Uterus (tissue), 4 donors: ENCODE measurements at places on chromosomes 11 and 22. TPM values are rescaled to one million over a fixed set of nuclear protein-coding genes. Genes with fewer than 3 reads are reported as not detected.

- H3K4me3 ChIP-seq: no peak overlapping the region
- H3K27me3 ChIP-seq: no peaks in the 10 kb centered on the region
- no peaks in the 10 kb centered on the region for H3K36me3 ChIP-seq
- no peak overlapping the region for H3K27ac ChIP-seq
- no peak for DNase-seq
Observed at GRCh38 chr11:28257761-28258160, 149.6 kb downstream of the METTL15 start.

DNA sequence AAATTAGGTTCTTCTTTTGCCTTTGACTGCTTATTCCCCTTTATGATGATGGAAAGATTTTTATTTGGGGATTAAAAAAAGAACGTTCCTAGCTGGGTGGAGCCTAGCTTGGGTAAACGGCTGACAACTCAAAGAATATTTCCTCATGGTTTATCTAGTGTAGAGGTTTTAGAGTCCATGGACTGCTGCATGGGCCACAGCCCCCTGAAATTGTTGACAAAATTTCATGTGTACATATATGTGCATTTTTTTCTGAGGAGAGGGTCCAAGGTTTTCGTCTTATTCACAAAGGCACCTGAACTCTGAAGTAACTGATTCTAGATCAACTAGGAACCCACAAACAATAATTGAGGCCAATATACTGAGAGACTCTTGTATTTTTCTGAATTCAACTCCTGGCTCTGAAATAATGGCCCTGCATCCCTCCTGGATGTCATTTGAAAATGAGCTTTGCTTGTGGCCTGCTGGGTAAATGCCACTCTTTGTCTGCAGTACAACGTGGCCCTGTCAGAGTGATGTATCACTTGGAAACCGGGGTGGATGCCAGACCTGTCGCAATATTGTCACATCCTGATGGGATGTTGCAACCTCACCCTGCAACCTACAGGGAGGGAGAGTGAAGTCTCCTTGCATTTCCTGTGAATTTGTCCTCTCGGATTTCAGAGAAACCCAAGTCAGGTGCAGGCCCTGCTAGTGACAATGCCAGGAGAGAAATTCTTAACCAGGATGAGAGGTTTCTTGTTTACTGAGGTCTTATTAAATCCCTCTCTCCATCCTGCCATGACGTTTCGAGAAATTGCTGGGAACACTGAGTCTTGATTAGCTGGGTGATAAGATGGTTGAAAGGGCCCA, 33.8 kb downstream of the EHF start:
- H3K4me1 ChIP-seq: no peaks in the 10 kb centered on the region
- no peak overlapping the region for H3K27ac ChIP-seq
- no peaks in the 10 kb centered on the region for H3K36me3 ChIP-seq
- H3K27me3 ChIP-seq: no peaks in the 10 kb centered on the region
- H3K4me3 ChIP-seq: no peak overlapping the region

The PHF21B gene
- 5.6 TPM for total RNA-seq

DNA sequence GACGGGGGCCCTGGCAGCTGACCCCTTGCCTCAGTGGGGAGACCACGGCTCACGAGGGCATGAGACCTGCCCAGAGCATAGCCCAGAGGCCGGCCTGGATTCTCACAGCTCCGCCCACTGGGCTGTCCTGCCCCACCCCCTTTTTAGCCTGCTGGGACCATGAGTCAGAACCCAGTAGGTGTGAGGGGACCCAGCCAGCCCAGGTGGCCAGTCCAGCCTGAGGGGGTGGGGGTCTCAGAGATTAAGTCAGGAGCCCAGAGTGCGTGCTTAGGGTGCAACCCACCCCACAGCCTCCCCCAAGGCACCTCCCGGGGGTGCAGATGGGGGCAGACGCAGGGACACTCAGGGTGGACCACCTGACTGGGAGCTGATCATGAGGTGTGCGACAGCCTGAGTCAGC, 40.1 kb upstream of the PPARA start:
- no peaks in the 10 kb centered on the region for H3K27me3 ChIP-seq
- peak overlapping the region; percentile 87 for H3K27ac ChIP-seq
- H3K36me3 ChIP-seq: no peaks in the 10 kb centered on the region
- H3K4me1 ChIP-seq: peaks cover 34% of the 10 kb centered on the region

The MMP10 gene
- not detected for total RNA-seq

DNA sequence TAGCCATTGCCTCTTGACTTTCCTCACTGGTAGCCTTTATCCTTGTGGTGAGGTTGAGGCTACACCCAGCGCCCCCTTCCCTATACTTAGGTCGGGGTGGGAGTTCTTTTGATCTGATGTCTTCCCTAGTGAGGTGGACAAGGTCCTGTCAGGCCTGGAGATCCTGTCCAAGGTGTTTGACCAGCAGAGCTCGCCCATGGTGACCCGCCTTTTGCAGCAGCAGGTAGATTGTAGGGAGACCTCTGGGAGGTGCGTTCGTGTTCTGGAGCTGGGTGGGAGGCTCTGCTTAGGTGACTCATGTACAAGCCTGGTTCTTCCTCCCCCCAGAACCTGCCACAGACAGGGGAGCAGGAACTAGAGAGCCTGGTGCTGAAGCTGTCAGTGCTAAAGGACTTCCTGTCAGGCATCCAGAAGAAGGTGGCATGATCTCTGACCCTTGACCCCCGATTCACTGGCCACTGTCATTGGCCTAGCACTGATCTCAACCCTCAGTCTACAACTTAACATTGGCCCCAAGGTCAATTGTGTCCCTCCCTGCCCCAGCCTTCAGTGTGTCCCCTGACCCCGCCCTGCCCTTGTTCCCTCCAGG, 4.9 kb downstream of the INPPL1 start:
- H3K27me3 ChIP-seq: no peaks in the 10 kb centered on the region
- H3K36me3 ChIP-seq: no peaks in the 10 kb centered on the region
- peaks cover 9% of the 10 kb centered on the region for H3K4me1 ChIP-seq
- DNase-seq: no peak
- H3K27ac ChIP-seq: no peak overlapping the region
